ENCODE measurements at places on chromosomes 3 and 15.

GRCh38 chr3:134709076-134709475 lies 58.3 kb upstream of the KY start:
- no peak for DNase-seq

DNA sequence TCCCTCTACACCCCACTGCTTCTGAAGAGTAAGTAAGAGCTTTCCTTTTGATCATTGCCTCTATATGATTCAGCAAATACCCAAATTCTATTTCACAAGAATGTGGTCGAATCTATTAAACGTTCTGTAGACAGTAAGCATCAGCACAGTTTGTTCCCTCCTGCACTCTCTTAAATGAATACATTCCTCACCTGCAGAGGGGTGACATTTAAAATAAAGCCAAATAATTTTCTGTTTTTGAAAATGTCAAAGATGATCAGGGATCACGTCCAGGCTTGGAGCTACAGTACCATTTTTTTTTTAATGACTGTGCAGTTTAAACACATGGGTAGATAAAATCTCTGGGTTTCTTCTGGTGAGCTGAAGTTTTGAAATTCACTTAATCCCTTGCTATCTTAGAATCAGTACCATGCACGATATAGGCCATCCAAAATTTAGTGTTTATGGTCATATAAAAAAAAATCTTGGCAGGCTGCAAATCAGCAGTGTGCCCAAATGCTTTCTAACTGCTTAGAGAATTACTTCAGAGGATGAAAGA lies 12.8 kb downstream of the PYDC2 start:
- DNase-seq: no peak

- DNase-seq: no peak
Measured at GRCh38 chr15:30928076-30928475, 24.4 kb downstream of the FAN1 start.

GRCh38 chr15:56390739-56391267 lies 25.6 kb downstream of the TEX9 start:
- no peak for DNase-seq

DNA sequence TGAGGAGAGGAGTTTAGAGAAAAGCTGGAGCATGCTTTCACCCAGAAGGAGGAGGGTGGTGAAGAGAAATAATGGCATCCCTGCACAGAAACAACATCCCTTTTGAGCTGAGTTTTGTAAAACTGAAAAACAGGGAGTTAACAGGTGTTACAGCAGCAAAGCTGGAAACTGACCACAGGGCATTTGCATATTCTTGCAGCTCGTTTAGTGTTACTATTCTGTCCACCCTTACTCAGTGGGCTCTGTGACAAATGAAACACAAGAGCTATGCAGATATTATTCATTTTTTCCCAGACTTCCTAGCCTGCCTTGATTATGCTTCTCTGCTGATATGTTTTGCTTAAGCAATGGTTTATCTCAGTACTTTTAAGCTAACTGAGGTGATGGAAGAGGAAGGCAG lies 272.0 kb downstream of the NEK10 start:
- no peak for DNase-seq

GRCh38 chr3:126134219-126134975 lies 46.0 kb downstream of the ALDH1L1 start:
- DNase-seq: peak; percentile 23

DNA sequence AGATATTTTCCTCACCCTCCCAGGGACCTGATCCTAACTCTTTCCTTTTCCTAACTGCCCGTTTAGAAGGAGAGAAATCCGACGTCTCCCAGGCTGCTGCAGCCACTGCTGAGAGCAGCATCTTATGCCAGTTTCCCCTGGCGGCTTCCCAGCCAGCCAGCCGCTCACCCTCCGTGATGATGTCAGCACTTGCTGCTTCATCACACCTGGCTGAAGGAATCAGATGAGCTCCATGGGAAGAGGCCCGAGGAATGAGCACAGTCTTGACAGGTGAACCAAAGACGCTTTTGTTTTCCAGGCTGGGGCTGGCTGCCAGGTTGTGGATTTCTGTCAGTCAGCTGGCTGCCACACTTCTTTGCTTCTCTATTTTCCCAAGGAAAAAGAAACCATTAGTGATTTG lies 445.1 kb upstream of the RBMS3 start:
- DNase-seq: peak; percentile 35

DNA sequence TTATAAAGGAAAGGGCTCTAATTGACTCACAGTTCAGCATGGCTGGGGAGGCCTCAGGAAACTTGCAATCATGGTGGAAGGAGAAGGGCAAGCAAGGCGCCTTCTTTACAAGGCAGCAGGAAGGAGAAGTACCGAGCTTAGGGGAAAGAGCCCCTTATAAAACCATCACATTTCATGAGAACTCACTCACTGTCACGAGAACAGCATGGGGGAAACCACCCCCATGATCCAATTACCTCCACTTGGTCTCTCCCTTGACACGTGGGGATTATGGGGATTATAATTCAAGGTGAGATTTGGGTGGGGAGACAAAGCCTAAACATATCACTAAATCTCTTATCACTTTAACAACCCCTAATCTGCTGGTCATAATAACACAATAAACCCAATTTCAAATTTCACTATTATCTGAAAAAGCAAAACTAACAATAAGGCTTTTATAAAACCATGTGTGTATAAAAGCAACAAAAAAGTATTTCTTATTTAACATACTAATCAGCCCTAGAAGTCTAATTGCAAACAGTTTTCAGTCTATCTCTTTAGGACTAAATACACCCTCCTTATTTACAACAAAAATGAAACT lies 43.2 kb downstream of the SCAPER start:
- no peak for DNase-seq

Measured in bronchial epithelial cell (primary cell).